ENCODE measurements at places on chromosomes 5 and 9.

- no peaks in the 10 kb centered on the region for H3K36me3 ChIP-seq
- no peaks in the 10 kb centered on the region for H3K4me1 ChIP-seq
- no peaks in the 10 kb centered on the region for H3K27me3 ChIP-seq
- H3K27ac ChIP-seq = no peak overlapping the region
- no peak for DNase-seq
Measured at GRCh38 chr5:86631165-86631564, 13.4 kb downstream of the COX7C start.

- no peaks in the 10 kb centered on the region for H3K4me1 ChIP-seq
- no peaks in the 10 kb centered on the region for H3K27me3 ChIP-seq
- H3K27ac ChIP-seq = no peak overlapping the region
- H3K36me3 ChIP-seq = no peaks in the 10 kb centered on the region
- H3K4me3 ChIP-seq = no peak overlapping the region
Measured at GRCh38 chr5:119630752-119631440, 1.5 kb downstream of the FAM170A start.

- H3K36me3 ChIP-seq = no peaks in the 10 kb centered on the region
- H3K27me3 ChIP-seq = no peaks in the 10 kb centered on the region
- peaks cover 38% of the 10 kb centered on the region for H3K4me1 ChIP-seq
- DNase-seq = no peak
Measured at GRCh38 chr9:77943057-77943456, 88.6 kb downstream of the GNAQ start.

DNA sequence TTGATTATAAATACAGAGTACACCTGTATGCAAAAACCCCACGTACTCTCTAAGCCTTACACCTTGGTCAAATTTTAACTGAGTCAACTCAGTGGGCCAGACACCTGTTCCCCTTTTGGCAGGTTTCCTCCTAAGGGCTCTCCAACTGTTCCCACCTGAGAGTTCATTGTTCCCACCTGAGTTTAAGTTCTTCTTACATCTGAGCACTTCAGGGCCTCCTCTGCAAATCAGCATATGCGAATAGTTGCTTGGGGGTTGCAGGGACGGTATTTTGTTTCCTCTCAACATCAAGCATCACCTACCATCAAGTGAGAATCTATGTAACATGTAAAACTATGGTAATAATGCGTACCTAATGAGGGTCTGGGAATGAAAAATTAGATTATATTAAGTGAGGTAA is 300.0 kb downstream of the PIK3R1 start:
- H3K27me3 ChIP-seq = no peaks in the 10 kb centered on the region
- no peaks in the 10 kb centered on the region for H3K4me1 ChIP-seq
- DNase-seq = no peak
- no peak overlapping the region for H3K27ac ChIP-seq
- H3K4me3 ChIP-seq = no peak overlapping the region
- no peaks in the 10 kb centered on the region for H3K36me3 ChIP-seq

DNA sequence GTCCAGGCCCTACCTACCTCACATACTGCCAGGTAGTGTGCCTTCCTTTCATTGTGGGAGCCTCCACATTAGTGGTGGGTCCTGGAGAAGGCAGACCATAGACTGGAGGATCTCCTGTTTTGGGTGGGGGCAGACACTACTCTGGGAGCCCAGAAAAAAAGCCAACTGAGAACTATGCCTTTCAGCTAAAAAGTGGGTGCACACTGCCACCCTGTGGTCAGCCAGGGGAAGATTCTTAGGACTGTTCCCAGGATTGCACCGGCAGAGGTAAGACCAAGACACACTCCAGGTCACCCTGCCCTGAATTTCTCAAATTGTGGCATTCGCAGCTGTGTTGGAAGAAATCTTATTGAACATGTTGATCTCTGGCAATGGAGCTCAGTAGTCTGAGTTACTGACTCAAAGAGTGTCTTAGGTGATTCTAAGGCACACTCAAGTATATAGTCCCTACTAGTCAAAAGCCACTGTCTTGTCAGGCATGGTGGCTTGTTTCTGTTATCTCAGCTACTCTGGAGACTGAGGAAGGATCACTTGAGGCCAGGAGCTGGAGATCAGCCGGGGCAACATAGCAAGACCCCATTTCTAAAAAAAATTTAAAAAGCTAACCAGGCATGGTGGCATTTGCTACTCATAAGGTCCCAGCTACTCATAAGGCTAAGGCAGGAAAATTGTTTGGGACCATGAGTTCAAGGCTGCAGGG is 3.6 kb downstream of the SIGMAR1 start:
- H3K4me3 ChIP-seq = no peak overlapping the region
- H3K36me3 ChIP-seq = peaks cover 2% of the 10 kb centered on the region
- H3K27ac ChIP-seq = no peak overlapping the region

DNA sequence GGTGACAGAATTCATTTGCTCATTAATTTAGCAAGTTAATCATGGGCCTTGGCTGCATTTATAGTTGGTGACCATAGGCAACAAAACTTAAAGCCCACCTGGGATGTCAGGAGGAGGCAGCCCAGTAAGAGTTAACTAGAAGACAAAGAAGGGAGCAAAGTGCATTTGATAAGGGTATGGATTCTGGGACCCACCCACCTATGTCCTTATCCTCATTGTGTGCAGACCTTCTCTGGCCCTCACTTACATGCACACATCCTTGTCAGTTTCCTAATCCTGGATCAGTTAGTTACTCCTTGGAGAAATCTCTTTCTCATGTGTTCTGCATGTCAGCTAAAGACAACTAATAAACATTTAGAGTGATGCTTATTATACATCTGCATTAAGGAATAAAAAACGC is 24.6 kb downstream of the MEF2C start:
- no peaks in the 10 kb centered on the region for H3K36me3 ChIP-seq
- DNase-seq = no peak
- H3K4me1 ChIP-seq = peaks cover 8% of the 10 kb centered on the region

GRCh38 chr9:125997196-125997823 is 250.1 kb downstream of the PBX3 start:
- no peak overlapping the region for H3K4me3 ChIP-seq
- H3K27ac ChIP-seq = no peak overlapping the region
- DNase-seq = peak; percentile 46
- H3K36me3 ChIP-seq = no peaks in the 10 kb centered on the region
- peaks cover 12% of the 10 kb centered on the region for H3K27me3 ChIP-seq

DNA sequence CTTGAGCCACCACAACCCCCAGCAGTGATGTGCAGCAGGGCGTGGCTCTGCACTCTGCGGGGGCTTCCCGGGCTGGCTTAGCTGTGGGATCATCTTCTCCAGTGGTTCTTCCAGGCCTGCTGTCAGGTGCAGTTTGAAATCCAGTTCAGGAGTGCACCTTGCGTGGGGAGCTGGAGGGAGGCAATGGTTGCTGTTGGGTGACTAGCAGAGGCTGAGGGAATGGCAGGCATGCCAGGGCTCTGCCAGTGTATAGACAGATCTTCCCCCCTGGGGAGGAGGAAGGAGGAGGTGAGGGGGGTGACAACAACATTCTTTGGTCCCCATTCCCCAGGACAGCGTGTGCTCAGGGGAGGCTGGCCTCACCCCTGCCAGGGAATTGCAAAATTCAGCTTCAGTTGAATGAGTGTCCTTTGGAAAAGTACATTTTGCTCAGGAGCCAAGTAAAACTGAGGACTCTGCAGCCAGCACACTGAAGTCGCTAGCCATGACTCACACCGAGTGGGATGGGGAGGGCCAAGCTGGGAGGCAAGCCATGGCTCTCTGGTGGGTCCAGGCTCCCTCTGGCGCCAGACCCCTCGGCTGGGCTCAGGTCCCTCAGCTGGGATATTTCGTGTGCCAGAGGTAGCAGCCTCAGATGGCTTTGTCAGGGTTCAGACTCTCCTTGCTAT is 35.0 kb downstream of the ERGIC1 start:
- H3K4me1 ChIP-seq = peaks cover 80% of the 10 kb centered on the region
- H3K4me3 ChIP-seq = no peak overlapping the region
- peak; percentile 94 for DNase-seq
- H3K36me3 ChIP-seq = no peaks in the 10 kb centered on the region

- H3K27ac ChIP-seq = no peak overlapping the region
- no peaks in the 10 kb centered on the region for H3K36me3 ChIP-seq
- no peaks in the 10 kb centered on the region for H3K4me1 ChIP-seq
- H3K27me3 ChIP-seq = no peaks in the 10 kb centered on the region
- H3K4me3 ChIP-seq = no peak overlapping the region
Measured at GRCh38 chr5:151174612-151175101, 17.1 kb upstream of the ANXA6 start.

GRCh38 chr5:133254803-133255202 is 203.0 kb downstream of the HSPA4 start:
- H3K27ac ChIP-seq = no peak overlapping the region
- no peak overlapping the region for H3K4me3 ChIP-seq
- no peaks in the 10 kb centered on the region for H3K4me1 ChIP-seq

DNA sequence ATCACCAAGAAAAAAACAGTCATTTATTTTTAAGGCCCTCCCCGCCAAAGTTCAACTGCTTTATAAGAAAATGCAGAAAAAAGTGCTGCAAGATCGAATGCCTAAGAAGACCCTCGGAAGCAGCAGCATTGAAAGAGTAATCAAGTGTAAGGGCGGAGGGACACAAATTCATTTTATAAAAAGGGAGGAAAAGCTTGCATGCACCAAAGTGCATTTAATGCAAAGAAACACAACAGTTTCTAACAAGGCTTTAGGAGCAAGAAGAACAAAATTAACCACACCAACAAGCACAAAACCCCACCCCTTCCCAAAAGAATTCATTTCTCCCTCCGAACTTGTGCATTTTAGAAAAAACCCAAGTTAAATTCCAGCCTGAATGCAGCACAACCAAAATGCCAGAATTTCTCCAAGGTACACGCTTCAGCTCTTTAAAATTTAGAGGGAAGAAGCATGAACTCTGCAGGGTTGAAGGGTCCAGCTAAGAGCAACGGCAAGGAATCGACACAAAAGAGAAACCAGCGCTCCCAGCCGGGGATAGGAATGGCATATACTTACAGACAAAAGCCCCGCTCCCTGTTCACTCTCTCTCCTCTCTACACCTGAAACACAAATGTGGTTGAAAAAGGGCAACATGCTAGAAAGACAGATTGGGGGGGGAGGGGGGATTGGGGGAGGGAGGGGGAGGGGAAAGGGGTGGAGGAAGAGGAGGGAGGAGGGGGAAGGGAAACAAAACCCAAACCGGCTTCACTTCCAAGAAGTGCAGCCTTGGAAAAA is at the start of gene NREP:
Gene NREP (minus strand): TSS at position 614 of the 774 bp plus-strand sequence. CDS start 1,422 bp downstream, outside the sequence.
- peak within 1 kb of the TSS; percentile 87 for H3K27ac ChIP-seq
- peak within 1 kb of the TSS; percentile 60 for H3K4me3 ChIP-seq
- no peak for DNase-seq
- H3K36me3 ChIP-seq = no peaks in the 10 kb centered on the region
- H3K4me1 ChIP-seq = peaks cover 28% of the 10 kb centered on the region
- no peaks in the 10 kb centered on the region for H3K27me3 ChIP-seq

- no peaks in the 10 kb centered on the region for H3K36me3 ChIP-seq
- H3K27me3 ChIP-seq = no peaks in the 10 kb centered on the region
- no peak for DNase-seq
- no peak overlapping the region for H3K27ac ChIP-seq
Measured at GRCh38 chr9:37939575-37940095, 35.7 kb upstream of the SLC25A51 start.

DNA sequence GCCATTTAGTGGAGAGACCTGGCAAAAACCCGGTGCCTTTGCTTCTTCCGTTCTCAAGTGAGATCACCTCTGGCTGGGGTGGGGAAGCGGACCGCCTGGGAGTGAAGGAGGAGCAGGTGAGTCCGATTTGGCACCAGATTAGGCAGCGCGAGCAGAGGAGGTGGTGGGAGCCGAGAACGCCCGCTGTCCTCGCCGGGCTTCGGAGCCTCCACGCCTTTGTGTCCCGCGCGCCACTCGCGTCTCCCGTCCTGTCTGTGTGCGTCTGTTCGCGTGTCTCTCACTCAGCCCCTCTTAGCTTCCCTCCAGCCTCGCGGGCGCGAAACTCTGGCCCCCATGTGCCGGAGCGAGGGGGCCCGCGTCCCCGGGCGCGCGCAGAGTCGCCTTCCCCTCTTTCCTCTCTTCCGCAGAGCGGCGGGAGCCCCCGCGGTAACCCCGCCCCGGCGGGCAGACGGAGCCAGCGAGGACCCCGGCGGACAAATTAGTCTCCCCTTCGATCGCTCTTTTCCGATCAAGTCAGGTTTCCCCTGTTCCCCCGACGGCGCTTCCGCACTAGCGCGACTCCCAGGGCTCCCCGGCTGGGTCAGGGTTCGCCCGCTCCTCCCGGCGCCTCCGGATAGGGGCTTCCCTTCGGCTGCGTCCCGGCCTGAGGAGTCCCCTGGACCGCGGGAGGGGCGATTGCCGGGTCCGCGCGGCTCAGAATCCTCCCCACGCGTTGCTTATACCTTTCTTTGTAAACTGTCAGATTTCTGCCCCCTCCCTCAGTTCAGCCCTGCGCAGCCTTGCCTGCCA is 7.1 kb downstream of the POU4F3 start:
- peak overlapping the region; percentile 26 for H3K4me3 ChIP-seq
- no peak for DNase-seq
- H3K36me3 ChIP-seq = no peaks in the 10 kb centered on the region
- peaks cover 85% of the 10 kb centered on the region for H3K27me3 ChIP-seq

- H3K4me3 ChIP-seq = no peak overlapping the region
- H3K27me3 ChIP-seq = no peaks in the 10 kb centered on the region
- no peak for DNase-seq
Measured at GRCh38 chr9:125805057-125805456, 57.9 kb downstream of the PBX3 start.

GRCh38 chr9:114499941-114500696 is 5.2 kb downstream of the WHRN start:
- DNase-seq = no peak
- no peak overlapping the region for H3K27ac ChIP-seq
- H3K4me3 ChIP-seq = no peak overlapping the region

DNA sequence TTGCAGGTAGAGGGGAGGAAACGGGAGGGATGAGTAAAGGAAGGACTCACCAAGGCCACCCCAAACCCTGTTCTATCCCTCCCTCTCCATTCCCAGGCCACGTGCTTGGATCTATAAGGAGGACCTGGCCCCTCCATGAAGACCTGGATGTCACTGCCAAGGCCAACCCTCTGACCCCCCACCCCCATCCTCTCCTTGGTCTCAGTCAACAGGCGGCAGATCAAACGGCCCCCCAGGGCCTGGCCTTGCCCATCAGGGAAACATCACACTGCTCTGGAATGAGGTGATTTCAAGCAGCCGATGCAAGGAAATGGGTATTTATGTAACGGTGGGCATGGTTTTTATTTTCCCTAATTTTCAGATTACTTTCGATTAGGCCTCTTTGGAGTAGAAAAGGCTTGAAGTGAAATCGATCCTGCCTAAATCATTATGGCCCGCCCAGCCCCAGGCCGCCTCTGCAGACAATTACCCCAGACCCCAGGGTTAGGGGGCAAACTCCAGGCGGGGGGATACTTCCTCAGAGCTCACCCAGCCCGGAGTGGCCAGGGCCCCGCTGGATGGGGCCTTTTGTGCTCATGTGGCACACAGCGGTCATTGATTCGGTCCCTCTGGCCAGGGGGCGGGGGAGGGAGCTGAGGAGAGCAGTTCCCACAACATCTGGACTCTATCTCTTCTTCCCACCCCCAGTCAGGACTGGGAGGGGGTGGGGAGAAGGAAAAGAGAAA is 125.3 kb downstream of the PHF2 start:
- DNase-seq = no peak
- no peak overlapping the region for H3K4me3 ChIP-seq
- H3K4me1 ChIP-seq = no peaks in the 10 kb centered on the region
- H3K27me3 ChIP-seq = no peaks in the 10 kb centered on the region
- H3K27ac ChIP-seq = no peak overlapping the region
- no peaks in the 10 kb centered on the region for H3K36me3 ChIP-seq

All from suprapubic skin (tissue), 4 donors.